Stimulated activated CD4-positive, alpha-beta T cell treated with anti-CD3 and anti-CD28 coated beads, Interleukin-12 subunit alpha, Interleukin-12 subunit beta, amount 100 ng/mL, for 4 hours (primary cell): ENCODE measurements at places on chromosomes 4 and X.
A peak's percentile ranks its signal among the peaks of the same experiment; 100 is the strongest.

DNA sequence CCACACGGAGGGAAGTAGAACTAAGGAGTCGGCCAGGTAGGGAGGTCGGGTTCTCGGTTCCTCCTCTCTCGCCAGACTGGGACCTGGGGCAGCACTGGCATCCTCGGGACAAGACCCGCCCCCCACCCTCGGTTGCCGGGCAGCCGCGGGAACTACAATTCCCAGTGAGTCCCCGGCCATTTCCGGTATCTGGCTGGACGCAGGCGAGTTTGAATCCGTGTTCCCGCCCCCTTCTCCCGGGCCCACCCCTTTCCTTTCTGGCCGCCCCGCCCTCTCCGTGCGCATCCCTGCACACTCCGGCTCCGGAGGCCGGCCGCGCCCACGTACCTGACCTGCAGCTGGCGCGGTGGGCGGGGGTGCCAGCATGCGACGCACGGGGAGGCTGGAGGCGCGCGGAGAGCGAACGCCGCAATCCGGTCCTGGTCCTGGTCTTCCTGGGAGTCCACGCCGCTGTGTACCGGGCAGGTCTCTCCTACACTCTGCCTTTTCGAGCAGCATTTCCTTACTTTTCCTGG lies 10.2 kb upstream of the DLG3 start:
- peak; percentile 57 for DNase-seq

DNA sequence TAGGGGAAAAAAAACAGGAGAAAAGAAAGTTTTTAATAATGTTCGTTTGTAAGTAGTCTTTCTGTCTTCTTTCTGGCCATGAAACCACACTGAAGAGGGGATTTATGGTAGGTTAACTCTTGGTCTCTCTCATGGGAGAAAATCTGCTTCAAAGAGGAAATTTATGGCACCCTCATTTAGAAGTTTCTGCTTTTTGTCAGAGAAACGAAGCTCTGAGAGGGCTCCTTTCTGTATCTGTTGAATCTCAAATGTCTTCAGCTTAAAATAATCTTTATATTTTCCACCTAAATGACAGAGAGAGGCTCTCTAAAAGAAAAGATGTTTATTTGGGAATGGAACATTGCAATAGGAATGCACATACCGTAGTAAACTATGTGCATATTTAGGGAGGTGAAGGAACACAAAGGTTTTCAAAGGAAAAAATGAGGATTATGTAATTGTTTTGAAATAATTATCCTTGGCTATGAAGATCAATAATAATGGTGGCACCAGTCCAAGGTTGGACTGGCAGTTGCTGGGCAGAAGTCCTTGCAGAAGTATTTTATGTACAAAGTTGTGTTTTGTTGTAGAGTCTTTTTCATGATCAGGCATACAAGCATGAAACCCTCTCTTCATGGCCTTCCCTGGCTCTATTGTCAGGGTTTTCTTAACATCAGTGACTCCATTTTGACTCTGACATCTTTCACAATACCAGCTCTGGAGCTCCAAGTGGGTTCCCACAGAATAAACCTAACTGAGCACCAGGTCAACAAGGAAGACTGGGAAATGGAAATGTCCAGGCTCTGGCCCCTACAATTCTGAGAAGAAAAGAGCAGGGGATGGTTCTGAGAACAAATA lies 53.0 kb upstream of the HPSE start:
- DNase-seq, result no peak

DNA sequence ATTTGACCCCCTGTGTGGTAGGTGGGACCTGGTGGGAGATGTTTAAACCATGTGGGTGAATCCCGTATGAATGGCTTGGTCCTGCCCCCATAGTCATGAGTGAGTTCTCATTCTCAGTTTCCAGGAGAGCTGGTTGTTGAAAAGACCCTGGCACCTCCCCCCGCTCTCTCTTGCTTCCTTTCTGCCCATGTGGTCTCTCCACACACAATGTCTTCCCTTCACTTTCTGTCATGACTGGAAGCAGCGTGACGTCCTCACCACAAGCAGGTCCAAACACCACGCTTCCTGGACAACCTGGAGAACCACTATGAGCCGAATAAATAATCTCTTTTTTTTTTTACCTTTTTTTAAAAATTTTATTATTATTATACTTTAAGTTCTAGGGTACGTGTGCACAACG lies 3.5 kb upstream of the CSF2RA start:
- DNase-seq, result no peak

DNA sequence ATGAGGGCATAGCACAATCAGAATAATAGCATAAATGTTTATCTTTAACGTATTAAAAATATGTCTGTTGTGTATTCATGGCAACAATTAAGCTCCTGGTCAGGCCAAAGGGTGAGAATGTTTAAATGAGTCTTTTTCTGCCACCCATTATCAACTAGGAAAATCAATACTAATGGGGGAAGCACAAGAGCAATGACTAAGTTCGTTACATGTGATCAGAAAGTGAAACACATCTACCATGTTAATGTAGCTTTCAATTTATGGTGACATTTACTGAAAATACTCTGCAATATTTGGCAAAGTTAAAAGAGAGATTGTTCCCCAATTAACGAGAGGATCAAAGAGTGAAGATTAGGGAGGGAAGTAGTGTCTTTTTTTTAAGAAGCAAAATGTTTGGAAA lies 143.7 kb downstream of the NAA11 start:
- no peak for DNase-seq

GRCh38 chr4:84530871-84531270 lies 31.8 kb upstream of the NKX6-1 start:
- DNase-seq, result no peak

DNA sequence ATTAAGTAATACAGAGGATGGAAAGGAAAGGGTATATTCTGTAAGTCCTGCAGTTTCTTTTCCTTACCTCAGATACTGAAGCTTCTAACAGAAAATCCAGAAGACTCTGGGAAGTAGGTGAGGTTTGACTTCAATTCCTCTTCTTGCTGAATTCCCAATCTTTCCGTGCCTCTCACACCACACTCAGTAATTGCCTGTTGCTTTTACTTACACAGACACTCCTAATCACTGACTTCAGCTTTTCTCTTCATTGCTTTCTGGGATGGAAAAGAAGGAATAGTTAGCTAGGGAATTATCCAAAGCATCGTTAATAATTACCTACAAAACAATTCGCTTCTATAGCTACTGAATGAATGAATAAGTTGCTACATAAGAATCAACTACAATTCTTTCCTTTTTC lies 163.6 kb downstream of the FBXO8 start:
- DNase-seq, result no peak

DNA sequence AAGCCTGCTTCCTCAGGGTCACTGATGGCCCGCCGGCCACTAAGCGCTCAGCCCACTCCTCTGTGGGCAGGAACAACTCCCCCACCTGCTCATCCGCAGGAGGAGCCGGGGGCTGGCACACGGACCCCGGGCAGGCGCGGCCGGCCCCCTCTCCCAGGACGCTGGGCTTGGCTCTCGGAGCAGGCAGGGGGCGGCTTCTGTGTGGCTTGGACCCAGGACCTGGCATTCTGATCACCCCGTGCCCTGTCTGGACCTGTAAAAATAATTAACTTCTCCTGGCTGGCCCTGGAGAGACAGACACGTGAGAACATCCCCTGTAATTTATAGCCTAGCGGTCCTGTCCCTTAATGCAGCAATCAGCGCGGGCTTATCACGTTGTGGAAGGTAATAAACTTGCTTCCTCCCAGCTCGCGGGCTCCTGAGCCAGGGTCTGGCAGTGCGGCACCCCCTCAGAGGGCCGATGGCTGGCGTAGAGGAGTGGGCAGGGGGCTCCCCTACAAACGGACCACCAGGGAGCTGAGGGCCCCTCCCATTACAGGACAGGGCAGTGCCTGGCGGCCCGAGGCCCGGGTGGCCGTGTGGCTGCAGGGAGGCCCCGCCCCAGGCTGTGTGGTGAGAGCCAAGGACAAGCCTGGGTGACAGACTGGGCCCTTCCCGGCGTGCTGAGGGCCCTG lies 84.5 kb upstream of the NKX1-1 start:
- no peak for DNase-seq

DNA sequence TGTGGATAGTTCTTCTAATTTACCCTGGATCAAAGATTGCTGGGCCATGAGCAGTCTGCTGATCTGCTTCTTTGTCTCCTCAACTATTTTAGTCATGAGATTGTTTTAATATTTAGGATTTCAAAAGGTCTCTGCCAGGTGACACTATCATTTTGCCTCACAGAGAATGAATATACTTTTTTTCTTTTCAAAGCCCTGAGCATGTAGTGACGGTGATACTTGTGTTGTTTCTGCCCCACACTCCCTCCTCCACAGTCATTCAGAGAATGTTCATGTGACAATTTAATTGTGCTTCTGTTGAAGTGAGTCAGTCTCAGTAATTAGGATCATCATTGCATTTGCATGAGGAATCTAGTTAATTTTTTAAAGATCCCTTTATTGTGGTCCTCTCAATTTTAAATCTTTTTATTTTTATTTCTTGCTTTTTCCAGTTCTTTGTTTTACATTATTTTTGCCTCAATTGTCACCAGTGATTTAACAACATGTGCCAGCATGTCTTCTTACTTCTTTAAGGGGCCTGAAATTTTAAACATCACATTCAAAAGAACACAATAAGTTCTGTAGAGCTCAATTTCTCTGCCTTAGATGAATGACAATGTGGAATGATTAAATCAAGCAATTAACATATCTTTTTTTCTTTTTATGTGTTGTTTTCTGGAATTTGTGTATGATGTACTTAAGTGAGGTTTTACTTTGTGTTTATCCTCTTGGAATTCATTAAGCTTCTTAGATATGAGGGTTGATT lies 12.3 kb downstream of the MMRN1 start:
- DNase-seq, result no peak

DNA sequence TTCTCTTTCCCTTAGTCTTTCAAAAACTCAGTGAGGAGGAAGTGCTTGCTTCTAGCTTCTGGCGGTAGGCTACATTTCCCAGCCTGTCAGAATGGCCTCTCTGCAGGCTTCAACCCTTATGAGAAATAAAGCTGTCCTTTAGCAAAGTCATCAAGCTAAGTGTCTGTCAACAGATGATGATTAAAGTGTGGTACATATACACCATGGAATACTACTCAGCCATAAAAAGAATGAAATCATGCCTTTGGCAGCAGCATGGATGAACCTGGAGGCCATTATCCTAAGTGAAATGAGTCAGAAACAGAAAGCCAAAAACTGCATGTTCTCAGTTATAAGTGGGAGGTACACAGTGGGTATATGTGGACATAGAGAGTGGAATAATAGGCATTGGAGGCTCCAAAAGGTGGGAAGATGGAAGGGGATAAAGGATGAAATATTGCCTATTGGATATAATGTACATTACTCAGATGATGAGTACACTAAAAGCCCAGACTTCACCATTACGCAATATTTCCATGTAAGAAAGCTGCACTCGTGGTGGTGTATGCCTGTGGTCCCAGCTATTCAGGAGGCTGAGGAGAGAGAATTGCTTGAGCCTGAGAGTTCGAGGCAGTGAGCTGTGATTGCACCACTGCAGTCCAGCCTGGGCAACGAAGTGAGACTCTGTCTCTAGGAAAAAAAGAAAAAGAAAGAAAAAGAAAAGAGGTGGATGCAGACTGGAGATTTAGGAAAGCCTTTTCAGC lies 7.9 kb downstream of the TRIM2 start:
- DNase-seq, result no peak

DNA sequence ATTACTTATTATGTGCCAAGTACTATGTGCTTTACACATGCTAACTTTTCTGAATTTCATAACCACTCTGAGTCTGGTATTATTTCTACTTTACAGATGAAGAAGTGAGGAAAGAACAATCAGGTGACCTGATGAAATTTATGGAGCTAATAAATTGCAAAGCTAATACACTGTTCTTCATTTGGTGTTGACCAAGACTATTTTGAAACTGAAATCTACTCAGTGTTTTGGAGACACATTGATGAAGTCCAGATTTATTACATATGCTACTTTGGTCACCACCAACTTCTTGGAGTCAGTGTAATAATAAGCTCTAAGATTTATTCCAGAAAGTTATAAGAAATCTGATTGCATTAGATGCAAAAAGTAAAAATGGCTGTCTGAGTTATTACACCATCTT lies 637.9 kb downstream of the FAT4 start:
- no peak for DNase-seq

GRCh38 chr4:21946858-21947257 lies 1.7 kb downstream of the KCNIP4 start:
- DNase-seq, result no peak

DNA sequence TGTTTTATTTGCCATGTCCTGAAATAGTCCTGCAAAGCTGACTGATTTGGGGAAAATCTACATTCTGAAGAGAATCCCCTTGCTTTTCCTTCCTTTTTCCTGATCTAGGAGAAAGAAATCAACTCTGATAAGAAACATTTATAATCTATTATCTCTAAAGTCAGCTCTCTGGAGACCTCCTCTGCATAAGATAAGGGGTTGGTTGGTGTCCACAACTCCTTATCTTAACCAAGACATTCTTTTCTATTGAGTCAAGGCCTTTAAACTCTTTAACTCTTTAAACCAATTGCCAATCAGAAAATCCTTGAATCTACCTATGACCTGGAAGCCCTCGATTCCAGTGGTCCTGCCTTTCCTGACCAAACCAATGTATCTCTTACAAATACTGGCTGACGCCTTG lies 373.6 kb upstream of the RASGEF1B start:
- no peak for DNase-seq

- DNase-seq, result no peak
Measured at GRCh38 chrX:10393241-10393640, 227.1 kb downstream of the MID1 start.

DNA sequence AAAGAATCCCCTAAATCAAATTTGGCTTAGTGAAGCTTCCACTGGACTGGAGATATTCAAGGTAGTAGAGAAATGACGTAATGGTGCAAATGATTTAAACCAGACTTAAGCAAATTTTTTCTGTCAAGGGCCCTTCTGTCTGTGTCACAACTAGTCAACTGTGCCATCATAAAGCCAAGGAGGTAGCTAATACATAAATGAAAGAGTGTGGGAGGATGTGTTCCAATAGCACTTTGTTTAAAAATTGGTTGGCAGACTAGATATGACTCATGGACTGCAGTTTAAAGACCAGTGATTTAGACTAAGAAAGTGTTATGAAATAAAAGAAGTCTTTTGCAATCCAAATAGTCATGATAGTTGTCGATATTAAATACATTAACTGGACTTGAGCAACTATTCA lies 24.3 kb upstream of the TEX13C start:
- DNase-seq, result no peak

DNA sequence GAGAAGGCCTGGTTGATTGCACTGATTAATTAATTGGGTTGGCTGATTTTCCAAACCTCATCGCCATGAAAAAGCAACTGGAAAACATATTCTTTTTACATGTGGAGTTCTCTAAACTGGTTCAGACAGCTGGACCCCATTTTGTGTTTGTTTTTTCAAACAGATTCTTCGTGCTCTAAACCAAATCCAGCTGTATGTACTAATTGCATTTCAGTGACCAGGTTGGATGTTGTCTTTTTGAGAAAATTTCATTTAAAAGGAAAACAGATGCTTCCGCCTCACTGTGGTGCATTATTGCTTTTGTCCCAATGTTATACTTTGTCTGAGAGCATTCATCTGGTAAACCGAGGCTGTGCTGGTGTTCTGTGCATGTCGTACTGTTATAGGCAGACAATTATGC lies 67.8 kb upstream of the LNX1 start:
- no peak for DNase-seq

DNA sequence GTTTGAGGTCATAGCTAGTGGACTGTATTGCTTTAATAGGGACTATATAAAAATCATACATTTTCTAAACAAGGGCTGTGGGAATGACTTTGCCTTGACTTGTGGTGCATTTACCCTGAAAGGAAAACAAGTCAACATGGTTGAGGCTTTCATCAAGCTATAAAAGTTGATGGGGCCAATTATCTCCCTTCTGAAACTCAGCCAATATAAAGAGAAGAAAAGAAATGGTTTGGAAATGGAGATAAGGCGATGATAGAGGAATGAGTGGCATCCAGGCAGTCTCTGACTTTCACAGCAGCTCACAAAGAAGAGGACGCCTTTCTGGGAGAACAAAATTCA lies 118.7 kb downstream of the SMARCA1 start:
- no peak for DNase-seq
